Activated CD8-positive, alpha-beta T cell treated with anti-CD3 and anti-CD28 coated beads, Interleukin-2, amount 10 ng/mL, durations not matched to agents 7 days and 5 days (primary cell): ENCODE measurements at places on chromosomes 1 and 21. TPM values are rescaled to one million over a fixed set of nuclear protein-coding genes. Genes with fewer than 3 reads are reported as not detected.

DNA sequence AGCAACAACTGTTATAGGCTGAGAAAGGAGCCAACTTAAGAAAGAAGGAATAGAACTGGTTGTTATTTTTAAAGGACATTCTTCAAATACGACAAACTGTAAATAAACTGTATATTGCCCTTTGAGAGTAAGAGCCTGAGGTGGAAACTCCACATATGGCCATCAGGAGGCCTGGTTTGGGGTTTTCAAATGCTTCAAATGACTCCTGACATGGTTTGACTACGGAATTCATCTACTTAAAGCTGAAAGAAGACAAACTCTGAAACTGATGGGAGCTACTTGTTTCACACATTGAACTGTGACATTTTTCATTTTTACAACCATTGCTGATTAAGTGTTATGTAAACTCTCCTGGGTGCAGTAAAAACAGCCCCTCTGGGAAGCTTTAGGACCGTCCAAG is 59.8 kb downstream of the NGF start:
- DNase-seq, result no peak

DNA sequence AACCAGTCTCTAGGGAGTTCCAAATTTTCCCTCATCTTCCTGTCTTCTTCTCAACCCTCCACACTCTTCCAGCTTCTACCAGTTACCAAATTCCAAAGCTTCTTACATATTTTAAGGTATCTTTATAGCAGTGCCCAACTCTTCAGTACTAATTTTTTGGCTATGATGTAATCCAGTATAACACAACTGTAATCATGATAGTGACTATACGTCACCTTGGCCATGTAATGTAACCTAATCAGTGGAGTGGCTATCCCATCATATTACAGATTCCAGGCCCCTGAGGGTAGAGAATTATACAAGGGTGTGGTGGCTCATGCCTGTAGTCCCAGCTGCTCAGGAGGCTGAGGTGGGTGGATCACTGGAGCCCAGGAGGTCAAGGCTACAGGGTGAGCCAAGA is 143.2 kb downstream of the CLEC20A start:
- no peak for DNase-seq

DNA sequence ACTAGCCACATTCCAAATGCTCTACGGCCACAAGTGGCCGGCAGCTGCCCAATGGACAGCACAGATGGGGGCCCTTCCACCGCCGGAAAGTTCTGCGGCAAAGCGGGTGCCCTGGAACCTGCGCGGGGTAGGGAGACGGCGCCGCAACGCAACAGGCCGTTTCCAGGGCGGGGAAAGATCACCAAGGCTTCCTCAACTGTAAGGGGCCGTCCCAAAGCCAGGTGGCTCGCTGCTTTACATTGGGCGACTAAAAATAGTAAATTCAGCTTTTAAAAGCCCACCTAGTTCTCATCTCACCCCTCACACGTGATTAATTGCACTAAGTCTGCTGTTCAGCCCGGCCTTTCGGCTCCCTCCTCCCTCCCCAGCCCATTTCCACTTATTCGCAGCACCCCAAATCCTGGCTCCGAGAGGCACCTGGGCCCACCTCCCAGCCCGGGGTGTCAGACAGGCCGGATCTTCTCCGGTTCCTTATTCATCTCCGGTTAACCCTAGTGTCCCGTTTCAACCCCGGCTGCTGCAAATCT is 643 bp downstream of the CFAP298 start:
- DNase-seq, result peak; percentile 57

- DNase-seq, result no peak
Measured at GRCh38 chr1:198187973-198188588, 31.3 kb downstream of the NEK7 start.

- DNase-seq, result no peak
Measured at GRCh38 chr21:41686664-41687063, 80.2 kb downstream of the RIPK4 start.

DNA sequence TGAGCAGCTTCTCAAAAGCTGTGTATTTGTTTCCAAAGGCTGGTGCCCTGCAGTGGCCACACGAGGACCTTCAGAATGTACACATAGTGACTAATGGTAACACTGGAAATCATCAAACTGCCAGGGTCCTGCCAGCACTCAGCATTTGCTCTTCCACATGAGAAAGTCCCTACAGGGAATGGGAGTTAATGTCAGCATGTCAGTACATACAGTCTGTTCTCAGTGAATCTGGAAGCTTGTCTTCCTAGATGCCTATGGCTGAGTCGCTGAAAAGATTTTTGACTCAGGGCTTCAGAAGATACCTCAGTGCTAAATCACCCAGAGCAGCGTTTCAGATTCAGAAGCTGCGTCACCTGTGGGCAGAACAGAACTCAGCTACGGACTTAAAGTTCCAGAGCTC is 108.2 kb downstream of the CDC7 start:
- DNase-seq, result no peak

The SERPINC1 gene
- total RNA-seq, result not detected

The NECTIN4 gene
- not detected for total RNA-seq

The BCL10 gene
- 26.4 TPM for total RNA-seq

The CLEC20A gene
- total RNA-seq, result not detected

The USP21 gene
- total RNA-seq, result 32.0 TPM

The PPM1J gene
- not detected for total RNA-seq
